Spinal cord (tissue), 10 donors: ENCODE measurements at places on chromosomes 6 and 20.

DNA sequence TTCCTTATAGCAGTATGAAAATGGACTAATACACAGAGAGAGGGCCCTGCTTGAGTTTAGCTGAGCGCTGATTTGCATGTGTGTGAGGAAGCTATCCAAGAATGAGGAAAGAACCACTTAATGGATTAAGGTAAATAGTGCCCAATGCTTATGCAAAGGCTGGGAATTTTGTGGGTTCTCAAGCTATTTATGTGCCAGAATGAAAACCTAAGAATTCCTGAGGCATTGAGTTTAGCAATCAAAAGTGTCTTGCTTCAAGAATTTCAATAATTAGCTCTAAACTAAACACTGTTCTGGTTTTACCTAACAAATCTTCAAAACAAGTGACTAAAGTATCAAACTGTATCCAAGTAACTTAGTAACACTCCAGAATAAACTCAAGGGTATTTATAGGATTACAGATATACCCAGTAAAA lies 7.0 kb upstream of the OR14J1 start:
- DNase-seq, result peak; percentile 13
- no peak overlapping the region for H3K4me3 ChIP-seq
- H3K27me3 ChIP-seq, result no peaks in the 10 kb centered on the region

- no peaks in the 10 kb centered on the region for H3K36me3 ChIP-seq
- DNase-seq, result no peak
- no peaks in the 10 kb centered on the region for H3K27me3 ChIP-seq
- no peak overlapping the region for H3K4me3 ChIP-seq
- H3K27ac ChIP-seq, result no peak overlapping the region
These were observed 13.6 kb downstream of the IP6K3 start for GRCh38 chr6:33732817-33733708.

DNA sequence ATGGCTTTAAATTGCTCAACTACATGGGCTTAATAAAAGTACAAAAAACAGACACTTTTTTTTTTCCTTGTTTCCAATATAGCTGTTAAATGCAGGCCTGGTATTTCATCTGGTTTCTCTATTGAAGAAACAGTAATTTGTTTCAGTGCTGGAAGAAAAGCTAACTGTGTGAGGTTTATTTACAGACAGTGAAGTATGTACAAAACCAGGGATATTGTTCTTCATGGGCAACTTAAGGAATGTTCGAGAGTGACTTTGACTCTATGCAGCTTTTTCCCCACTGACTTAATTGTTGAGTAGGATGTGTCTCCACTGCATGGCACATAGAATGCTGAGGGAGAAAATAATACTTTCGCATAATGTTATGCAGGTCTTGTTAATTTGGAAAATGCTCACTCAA lies 31.0 kb upstream of the PRL start:
- no peak overlapping the region for H3K4me3 ChIP-seq
- no peaks in the 10 kb centered on the region for H3K27me3 ChIP-seq
- H3K36me3 ChIP-seq, result no peaks in the 10 kb centered on the region
- no peak for DNase-seq
- no peak overlapping the region for H3K27ac ChIP-seq

- H3K27ac ChIP-seq, result no peak overlapping the region
- H3K27me3 ChIP-seq, result no peaks in the 10 kb centered on the region
These were observed 517.5 kb downstream of the TFAP2B start for GRCh38 chr6:51336185-51336584.

GRCh38 chr6:133130863-133131262 lies 110.3 kb upstream of the EYA4 start:
- no peaks in the 10 kb centered on the region for H3K36me3 ChIP-seq
- H3K4me3 ChIP-seq, result no peak overlapping the region
- no peak overlapping the region for H3K27ac ChIP-seq
- no peak for DNase-seq
- no peaks in the 10 kb centered on the region for H3K27me3 ChIP-seq
- peaks cover 14% of the 10 kb centered on the region for H3K4me1 ChIP-seq

- H3K36me3 ChIP-seq, result peaks cover 12% of the 10 kb centered on the region
- no peaks in the 10 kb centered on the region for H3K4me1 ChIP-seq
- no peak overlapping the region for H3K27ac ChIP-seq
- no peak for DNase-seq
- H3K4me3 ChIP-seq, result no peak overlapping the region
- no peaks in the 10 kb centered on the region for H3K27me3 ChIP-seq
These were observed 69.2 kb upstream of the LYRM2 start for GRCh38 chr6:89707766-89708165.

- peaks cover 3% of the 10 kb centered on the region for H3K36me3 ChIP-seq
- H3K27me3 ChIP-seq, result no peaks in the 10 kb centered on the region
- no peak overlapping the region for H3K4me3 ChIP-seq
These were observed 3.7 kb upstream of the ARMH2 start for GRCh38 chr6:24802271-24803059.

DNA sequence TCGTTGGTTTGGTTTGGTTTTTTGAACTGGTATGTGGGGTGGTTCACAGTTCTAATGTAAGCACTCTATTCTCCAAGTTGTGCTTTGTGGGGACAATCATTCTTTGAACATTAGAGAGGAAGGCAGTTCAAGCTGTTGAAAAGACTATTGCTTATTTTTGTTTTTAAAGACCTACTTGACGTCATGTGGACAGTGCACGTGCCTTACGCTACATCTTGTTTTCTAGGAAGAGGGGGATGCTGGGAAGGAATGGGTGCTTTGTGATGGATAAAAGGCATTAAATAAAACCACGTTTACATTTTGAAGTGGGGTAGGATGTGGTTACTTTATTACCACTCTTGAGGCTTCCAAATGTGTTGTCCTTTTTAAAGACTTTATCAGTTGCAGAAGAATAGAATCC lies 168.0 kb downstream of the ZMYND8 start:
- no peak overlapping the region for H3K27ac ChIP-seq
- H3K36me3 ChIP-seq, result peaks cover 5% of the 10 kb centered on the region
- no peak for DNase-seq
- H3K4me1 ChIP-seq, result peaks cover 6% of the 10 kb centered on the region
- no peaks in the 10 kb centered on the region for H3K27me3 ChIP-seq
